ENCODE measurements at places on chromosomes 2 and 18.
A peak's percentile ranks its signal among the peaks of the same experiment; 100 is the strongest.

DNA sequence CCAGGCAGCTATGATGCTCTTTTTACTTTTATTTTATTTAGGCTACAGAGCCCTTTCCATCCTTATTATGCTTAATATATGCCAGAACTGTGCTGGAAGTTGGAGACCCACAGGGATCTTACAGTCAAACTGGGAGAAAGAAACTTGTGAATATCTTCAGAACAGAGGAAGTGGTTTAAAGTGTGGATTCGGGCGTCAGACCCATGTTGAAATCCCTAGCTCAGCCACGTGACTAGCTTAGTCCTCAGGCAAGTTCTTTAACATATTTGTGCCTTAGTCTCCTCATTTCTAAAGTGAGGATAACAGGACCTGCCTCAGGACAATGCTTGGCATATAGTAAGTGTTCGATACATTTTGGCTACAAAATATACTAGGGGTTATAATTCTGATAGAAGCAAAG, 59.1 kb downstream of the MAP3K20 start:
- DNase-seq = no peak

- DNase-seq = no peak
Observed at GRCh38 chr2:191083540-191083939, 67.3 kb downstream of the STAT4 start.

DNA sequence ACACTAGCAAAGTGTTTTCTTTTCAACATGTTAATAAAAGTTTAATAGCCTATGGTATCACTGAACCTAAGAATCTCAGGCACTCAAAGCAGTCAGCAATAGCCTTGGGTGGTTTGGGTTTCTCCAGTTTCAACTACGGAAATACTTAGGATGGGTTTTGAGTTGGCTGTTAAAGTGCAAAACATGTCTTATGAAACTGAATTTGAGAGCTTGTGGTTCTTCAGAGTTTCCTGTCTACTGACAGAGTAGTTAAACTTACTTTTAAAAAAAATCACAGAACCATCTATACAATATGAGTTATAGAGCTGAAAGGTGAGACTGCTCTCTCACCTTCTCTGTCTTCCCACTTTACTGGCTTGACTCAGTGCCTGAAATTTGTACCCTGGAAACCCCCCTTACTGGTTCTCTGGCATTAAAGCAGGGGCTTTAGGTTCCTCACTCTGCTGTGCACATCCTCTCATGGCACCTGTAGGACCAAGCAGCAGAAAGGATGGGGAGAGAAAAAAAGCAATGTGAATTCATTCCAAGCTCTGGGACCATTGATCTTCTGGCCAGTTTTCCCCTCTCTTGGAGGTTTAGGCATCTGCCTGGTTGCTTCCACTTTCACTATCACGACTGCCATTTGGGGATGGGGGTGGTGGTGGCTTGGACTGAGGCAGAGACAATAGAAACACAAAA, 18.1 kb downstream of the CCDC141 start:
- DNase-seq = peak; percentile 21

DNA sequence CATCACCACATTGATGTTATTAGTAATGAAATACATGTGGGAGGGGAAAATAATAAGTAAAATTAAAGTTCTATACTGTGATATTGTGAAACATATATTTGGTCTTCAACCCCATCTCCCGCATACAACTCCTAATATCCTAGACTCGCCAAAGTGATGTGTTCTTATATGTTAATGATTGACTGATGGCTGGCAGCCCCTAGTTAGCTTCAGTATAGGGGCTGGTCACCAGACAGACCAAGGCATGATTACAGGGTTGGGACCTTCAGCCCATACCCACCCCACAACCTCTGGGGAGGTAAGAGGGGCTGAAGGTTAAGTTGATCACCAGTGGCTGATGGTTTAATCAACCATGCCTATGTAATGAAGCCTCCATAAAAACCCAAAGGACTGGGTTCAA, 28.1 kb upstream of the MREG start:
- DNase-seq = no peak

- DNase-seq = no peak
Observed at GRCh38 chr18:76476665-76477561, 18.1 kb downstream of the ZNF516 start.

Measured in stimulated activated CD8-positive, alpha-beta memory T cell treated with anti-CD3 and anti-CD28 coated beads, Interleukin-15, amount 100 ng/mL, for 48 hours (primary cell).